ENCODE measurements at places on chromosomes 12 and 14.

DNA sequence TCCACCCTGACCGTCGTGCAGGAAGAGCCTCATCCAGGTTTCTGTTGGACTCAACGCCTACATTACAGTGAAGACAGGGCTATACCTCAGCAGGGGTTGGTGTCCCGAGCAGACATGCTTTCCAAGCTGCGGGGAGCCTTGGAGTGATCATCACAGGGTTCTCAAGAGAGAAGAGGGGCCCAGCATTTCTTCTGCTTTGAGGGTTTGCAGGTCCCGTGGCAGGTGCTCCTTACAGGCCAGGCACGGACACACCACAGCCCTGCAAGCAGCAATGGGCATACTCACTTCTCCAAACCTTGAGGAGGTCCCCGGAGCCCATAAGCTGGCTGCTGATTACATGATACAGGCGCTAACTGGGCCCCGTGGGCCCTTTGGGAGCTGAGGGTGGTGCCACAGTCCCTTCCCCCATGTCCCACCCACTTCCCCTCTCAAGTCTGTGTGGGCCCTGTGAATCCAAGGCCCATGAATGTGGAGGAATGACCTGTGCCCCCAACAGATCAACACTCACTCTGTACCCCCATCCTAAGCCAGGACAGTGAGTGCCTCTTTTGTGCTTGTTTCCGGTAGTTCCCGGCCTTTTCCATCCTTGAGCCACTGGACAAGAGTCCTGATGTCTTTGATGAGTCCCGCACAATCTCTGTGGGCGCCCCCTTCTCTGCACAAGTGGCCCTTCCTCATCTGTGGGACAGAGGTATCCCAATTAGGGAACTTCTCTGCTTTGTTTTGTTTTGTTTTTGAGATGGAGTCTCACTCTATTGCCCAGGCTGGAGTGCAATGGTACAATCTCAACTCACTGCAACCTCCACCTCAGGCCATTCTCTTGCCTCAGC lies 1.1 kb downstream of the AQP2 start:
- no peak for DNase-seq

DNA sequence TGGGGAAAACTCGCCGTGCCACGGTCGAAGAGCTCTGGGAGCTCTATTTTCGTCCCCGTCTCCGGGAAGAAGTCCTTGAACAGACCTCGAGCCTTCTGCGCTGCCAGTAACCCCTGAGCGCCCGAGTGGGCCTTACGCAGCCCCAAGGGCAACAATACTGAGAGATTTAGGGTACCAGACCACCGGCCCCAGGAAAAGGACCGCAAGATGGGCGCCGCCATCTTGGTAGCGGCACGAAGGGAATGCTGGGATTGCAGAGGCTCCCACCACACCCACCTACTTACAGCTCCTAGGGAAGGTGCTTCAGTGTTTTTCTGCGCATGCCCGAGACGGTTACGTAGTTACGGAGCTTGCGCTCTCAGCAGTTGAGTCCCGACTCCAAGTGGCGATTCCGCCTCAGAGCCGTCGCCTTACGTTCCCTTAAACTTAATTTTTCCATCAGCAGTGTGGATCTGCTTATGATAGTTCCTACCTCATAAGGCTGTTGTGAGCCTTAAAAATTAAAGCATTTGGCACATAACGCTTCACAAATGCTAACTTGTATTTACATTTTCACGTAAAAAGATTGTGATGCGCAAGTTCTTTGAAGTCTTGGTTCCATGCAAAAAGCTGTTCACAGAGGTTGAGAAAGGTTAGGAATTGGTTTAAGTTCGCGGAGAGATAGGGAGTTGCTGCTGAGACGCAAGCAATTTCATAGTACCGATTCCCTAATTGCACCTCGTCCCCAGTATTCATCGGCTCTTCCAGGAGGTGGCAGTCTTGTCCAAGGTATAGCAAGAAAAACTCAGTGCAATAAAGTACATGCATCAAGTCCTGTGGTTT lies at the start of gene YARS2:
YARS2 (minus strand) TSS at position 244 of the 822 bp plus-strand sequence; CDS start at position 221, 23 bp downstream.
- peak; percentile 83 for DNase-seq

DNA sequence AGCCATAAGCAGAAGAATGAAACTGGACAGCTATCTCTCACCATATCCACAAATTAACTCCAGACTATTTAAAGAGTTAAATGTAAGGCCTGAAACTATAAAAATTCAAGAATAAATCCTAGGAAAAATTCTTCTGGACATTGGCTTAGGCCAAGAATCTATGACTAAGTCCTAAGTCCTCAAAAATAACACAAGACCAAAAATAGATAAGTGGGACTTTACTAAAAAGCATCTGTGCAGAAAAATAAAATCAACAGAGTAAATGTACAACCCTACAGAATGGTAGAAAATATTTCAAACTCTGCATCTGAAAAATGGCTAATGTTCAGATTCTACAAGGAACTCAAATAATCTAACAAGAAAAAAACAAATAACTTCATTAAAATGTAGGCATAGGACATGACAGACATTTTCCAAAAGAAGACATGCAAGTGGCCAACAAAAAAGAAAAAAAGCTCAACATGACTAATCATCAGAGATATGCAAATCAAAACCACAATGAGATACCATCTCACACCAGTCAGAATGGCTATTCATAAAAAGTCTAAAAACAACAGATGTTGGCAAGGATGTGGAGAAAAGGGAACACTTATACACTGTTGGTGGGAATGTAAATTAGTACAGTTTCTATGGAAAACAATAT lies 61.0 kb upstream of the PPFIA2 start:
- no peak for DNase-seq

GRCh38 chr14:32259368-32260013 lies 56.4 kb upstream of the RNU6-8 start:
- DNase-seq, result no peak

DNA sequence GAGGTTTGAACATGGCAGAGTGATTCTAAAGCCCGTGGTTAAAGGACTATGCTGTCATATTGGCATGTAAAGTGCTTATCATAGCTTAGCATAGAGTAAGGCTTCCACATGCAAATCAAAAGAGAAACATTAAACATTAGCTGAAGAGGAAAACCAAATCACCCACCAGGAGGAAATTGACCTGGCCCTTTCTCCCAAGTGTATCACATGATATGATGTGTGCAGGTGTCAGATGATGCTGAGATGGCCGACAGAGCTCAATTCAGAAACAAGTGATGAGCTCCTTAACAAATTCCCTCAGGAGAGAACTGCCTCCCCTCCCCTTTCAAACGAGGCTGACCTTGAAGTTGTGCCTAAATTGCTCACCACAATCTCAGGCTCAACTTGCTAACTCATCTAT lies 217.1 kb upstream of the BTG1 start:
- DNase-seq, result no peak

- DNase-seq, result peak; percentile 53
Observed at GRCh38 chr12:47867495-47867941, 37.3 kb downstream of the VDR start.

- no peak for DNase-seq
Observed at GRCh38 chr12:116797885-116798284, 59.8 kb downstream of the RNFT2 start.

DNA sequence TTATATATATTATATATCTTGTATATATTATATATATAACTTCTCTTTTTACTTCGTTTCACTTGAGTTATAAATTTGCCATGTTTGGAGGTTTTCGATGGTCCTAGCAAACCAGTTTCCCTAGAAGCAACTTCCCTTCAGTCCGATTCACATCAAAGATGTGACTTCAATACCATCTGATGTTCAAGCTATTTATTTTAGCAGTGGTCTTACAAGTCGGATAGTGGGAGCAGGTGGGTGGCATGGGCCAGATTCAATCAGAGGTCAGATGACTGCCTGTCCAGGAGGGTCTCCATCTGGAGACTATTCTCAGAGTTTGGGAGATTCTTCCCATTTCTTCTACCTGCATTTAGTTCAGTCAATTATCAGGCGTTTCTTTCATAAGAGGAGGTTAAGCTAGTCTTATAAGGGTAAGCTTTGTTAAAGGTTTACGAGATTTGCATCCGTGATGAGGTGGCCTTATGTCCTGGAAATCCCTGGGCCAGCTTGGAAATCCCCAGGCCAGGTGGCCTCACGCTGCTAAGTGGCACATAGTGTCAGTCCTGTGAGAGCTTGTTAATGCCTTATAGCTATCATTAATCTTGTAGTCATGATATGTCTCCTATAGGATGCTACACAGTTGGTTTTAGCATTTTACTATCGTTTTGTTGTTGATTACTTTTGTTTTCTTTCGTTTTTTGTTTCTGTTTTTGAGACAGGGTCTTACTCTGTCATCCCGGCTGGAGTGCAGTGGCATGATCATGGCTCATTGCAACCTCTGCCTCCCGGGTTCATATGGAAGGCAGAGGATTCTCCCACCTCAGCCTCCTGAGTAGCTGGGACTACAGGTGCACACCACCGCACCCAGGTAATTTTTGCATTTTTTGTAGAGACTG lies 145.8 kb downstream of the BICD1 start:
- no peak for DNase-seq

DNA sequence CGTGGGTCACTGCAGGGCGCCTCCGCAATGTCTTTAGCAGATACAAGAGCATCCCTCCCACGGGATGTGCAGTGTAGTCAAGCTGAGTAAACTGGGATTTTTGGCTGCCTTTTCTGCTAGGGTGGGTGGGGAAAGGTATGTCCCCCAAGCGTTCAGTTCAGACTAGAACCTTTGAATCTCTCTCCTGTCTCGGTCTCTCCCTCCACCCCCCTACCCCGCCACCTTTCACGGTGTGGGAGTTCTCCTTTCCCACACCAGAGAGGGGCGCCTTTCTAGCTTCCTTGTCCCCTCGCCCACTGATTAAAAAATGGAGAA lies 525 bp upstream of the FAR2 start:
- peak; percentile 8 for DNase-seq

DNA sequence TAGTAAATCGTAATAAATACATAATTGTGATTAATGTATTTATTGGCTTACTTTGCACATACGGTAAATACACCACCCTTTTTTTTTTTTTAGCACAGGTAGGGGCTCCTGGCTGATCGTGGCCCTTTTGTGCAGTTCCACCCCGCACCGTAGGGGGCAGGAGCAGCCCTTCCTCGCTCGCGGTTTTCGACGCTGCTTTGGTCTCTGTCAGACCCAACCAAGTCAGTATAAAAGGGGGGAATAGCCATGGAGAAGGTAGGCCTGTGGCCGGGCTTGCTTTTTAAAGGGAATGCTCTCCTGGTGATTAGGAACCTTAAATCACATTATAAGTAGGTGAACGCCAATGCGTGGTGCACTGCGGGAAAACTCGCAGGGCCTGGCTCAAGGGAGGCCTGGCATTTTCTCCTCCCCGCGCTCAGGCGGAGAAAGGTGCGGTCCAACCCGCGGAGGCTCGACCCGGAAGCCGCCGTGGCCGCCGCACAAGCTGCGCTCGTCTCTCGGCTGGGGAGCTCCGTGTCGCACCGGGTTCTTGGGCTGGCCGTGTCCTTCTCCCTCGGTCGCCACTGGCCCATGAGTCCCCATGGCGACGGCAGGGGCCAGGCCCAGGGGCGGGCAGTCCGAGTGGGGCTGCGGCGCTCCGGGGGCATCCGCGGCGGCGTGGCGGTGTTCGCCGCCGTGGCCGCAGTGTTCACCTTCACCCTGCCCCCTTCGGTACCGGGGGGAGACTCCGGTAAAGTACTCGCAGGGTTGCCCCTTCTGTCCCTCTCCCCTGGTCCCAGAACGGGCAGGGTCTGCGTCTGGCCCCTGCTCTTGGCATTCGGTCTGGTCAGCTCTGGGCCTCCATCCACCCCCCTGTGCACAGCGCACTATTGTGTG lies at the start of gene TMEM260:
TMEM260 (plus strand) TSS at position 454 of the 876 bp plus-strand sequence; CDS start at position 571, 117 bp downstream.
- peak; percentile 90 for DNase-seq

DNA sequence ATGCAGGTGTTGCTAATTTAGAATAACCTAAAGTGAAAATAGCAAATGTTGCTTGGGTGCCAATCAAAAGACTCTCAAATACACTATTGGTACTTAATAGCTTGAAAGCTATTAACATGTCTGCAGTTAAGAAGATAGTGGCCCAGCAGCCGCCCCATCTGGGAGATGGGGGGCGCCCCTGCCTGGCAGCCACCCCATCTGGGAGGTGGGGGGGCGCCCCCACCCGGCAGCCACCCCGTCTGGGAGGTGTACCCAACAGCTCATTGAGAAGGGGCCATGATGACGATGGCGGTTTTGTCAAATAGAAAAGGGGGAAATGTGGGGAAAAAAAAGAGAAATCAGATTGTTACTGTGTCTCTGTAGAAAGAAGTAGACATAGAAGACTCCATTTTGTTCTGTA lies 923.1 kb upstream of the MDGA2 start:
- DNase-seq, result no peak

GRCh38 chr14:103541709-103542604 lies 13.0 kb downstream of the TRMT61A start:
- no peak for DNase-seq

DNA sequence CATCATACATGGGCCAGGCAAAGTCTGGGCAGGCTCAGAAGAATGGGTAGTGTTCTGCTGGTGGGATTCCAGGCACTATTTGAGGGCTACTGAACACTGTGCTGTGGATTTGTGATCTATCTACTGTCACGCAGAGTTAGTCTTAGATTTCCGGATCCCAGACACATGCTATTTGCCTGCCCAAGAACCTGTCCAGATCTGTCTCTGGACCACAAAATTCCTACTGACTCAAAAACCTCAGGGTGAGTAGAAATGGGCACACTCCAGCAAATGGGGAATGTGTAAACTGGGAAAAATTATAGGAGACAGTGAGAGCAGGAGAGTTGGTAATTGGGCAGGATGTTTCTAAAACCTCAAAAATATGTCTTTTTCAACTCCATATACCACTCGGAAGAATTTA lies 129.9 kb downstream of the GALC start:
- no peak for DNase-seq

DNA sequence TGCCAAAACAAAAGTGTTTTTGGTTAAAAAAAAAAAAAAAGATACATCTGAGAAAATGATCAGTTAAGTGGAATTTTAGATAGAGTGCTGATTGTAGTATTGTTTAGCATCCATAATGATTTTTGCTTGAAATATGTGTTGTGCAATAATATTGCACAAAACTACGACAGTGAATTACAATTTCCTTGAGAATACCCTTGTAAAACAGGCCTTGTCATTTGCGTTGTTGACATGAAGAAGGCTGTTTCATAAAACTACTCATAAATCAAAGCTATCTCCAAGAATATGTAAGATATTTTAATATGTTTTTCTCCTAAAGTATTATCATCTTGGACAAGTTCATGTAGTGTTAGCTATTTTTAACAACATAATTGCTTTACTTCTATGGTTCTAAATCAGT lies 1077.0 kb downstream of the LRFN5 start:
- DNase-seq, result no peak

GRCh38 chr12:115811929-115812328 lies 465.6 kb downstream of the MED13L start:
- no peak for DNase-seq

GRCh38 chr12:31759632-31760459 lies 31.0 kb upstream of the AMN1 start:
- DNase-seq, result no peak

- no peak for DNase-seq
Observed at GRCh38 chr12:70443062-70443673, 77.1 kb downstream of the KCNMB4 start.

GRCh38 chr12:21849878-21850277 lies 75.4 kb upstream of the KCNJ8 start:
- no peak for DNase-seq
